ENCODE measurements at places on chromosomes 5 and 9. TPM values are rescaled to one million over a fixed set of nuclear protein-coding genes. Genes with fewer than 3 reads are reported as not detected.

The SPATA31D4 gene
- not detected for total RNA-seq

The FAM163B gene
- total RNA-seq: not detected

The FOXD4L4 gene
- not detected for total RNA-seq

The MLANA gene
- not detected for total RNA-seq

The ROPN1L gene
- 0.38 TPM for total RNA-seq

The PFN3 gene
- total RNA-seq: not detected

The ORM2 gene
- not detected for total RNA-seq

The TRPM6 gene
- not detected for total RNA-seq

GRCh38 chr5:154221371-154221896, 30.9 kb downstream of the GALNT10 start:
- peak; percentile 93 for DNase-seq
- no peaks in the 10 kb centered on the region for H3K27me3 ChIP-seq
- peak overlapping the region; percentile 98 for H3K27ac ChIP-seq
- H3K36me3 ChIP-seq: peaks cover 49% of the 10 kb centered on the region
- peaks cover 72% of the 10 kb centered on the region for H3K4me1 ChIP-seq

- peaks cover 60% of the 10 kb centered on the region for H3K4me1 ChIP-seq
- no peaks in the 10 kb centered on the region for H3K27me3 ChIP-seq
- no peak overlapping the region for H3K4me3 ChIP-seq
- H3K27ac ChIP-seq: no peak overlapping the region
- no peak for DNase-seq
Observed at GRCh38 chr9:120934281-120934680, 7.7 kb upstream of the TRAF1 start.

DNA sequence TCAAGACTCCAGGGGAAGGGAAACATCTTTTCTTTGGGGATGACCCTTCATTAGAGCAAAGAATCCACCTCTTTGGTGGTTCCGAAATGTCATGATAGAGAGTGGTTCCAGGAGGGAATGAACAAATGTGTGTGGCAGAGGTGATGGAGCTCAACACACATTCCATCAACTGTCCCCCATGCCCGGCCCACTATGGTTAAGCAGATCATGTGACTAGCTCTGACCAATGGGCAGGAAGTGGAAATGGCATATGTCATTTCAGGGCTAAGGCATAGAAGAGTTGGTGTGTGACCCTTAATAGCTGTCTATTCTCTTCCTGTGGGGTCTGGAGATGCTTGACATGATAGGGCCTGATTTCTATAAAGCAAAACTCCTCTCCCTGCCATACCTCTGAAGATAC, 194.6 kb downstream of the GAS1 start:
- H3K27ac ChIP-seq: no peak overlapping the region
- H3K36me3 ChIP-seq: no peaks in the 10 kb centered on the region
- H3K27me3 ChIP-seq: peaks cover 12% of the 10 kb centered on the region
- peaks cover 35% of the 10 kb centered on the region for H3K4me1 ChIP-seq
- H3K4me3 ChIP-seq: no peak overlapping the region

GRCh38 chr5:44167540-44167939, 221.7 kb downstream of the FGF10 start:
- no peak overlapping the region for H3K27ac ChIP-seq
- H3K27me3 ChIP-seq: no peaks in the 10 kb centered on the region
- no peak for DNase-seq
- H3K4me1 ChIP-seq: no peaks in the 10 kb centered on the region
- H3K36me3 ChIP-seq: no peaks in the 10 kb centered on the region

GRCh38 chr5:152246401-152246800, 158.7 kb downstream of the NMUR2 start:
- H3K4me3 ChIP-seq: no peak overlapping the region
- no peak overlapping the region for H3K27ac ChIP-seq
- H3K4me1 ChIP-seq: no peaks in the 10 kb centered on the region
- no peak for DNase-seq

Measured in HFFc6 (cell line).